ENCODE measurements at places on chromosomes 11 and 22.

DNA sequence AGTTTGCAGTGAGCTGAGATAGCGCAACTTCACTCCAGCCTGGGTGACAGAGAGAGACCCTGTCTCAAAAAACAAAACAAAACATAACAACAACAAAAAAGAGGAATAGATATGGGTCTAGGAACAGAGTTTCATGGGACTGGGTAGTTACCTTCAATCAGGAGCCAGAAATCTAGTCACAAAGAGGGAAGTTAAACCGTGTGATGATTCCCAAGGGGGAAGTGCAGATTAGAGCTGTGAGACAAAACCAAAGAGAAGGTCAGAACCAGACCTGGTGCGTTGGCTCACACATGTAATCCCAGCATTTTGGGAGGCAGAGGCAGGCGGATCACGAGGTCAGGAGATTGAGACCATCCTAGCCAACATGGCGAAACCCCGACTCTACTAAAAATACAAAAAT is 42.1 kb upstream of the LARGE1 start:
- no peak for DNase-seq

DNA sequence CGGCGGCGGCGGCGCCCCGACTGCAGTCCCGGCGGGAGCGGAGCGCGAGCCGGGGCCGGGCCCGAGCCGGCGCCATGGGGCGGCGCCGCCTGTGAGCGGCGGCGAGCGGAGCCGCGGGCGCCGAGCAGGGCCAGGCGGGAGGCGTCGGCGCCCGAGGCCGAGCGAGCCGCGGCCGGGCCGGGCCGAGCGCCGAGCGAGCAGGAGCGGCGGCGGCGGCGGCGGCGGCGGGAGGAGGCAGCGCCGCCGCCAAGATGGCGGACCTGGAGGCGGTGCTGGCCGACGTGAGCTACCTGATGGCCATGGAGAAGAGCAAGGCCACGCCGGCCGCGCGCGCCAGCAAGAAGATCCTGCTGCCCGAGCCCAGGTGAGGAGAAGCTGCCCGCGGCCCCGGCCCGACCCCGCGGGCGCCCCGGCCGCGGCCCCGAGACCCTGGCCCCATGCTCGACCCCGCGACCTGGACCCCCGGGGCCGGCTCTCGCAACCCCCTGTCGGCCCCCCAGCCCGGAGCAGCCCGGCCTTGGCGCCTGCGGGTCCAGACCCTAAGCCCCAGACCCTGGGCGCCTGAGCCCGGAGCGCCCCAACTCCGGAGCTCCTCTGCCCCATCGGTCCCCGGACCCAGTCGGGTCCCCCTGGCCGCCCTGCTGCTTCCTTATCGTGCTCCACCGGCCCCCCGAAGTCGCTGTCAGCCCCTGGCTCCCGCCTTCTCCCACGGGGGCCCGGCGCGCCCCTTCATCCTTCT is at the start of gene GRK2:
GRK2 (plus strand) TSS at position 25 of the 739 bp plus-strand sequence; CDS start at position 252, 227 bp downstream.
- peak; percentile 41 for DNase-seq

DNA sequence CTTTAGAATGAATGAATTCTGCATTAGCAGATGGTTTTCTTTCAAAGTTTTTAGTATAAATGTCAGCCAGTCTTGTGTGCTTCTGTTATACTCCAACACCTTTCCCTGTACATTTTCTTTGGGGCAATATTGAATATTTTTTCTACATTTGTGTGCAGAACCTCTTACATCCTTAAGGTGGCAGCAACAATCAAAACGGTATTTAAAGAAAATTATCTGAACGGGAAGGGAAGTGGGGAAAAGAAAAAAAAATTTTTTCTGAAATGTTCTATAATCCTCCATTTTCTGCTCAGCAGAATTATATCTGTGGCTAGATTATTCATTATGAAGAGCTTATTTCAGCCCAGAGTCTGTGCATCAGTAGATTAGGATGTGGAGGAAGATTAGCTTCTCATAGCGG is 347.3 kb upstream of the RAG2 start:
- peak; percentile 3 for DNase-seq

DNA sequence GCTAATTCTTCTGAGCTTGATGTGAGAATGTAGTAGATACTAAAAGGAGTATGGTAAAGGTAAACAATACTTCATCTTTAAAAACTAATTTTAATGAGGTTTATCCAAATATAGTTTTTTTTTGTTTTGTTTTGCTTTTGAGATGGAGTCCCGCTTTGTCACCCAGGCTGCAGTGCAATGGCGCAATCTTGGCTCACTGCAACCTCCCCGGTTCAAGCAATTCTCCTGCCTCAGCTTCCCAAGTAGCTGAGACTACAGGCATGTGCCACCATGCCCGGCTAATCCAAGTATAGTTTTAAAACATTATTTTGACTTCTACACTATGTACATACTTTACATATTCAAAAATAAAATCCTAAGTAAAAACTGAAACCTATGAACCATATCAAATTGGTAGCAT is 4.1 kb downstream of the ZBTB44 start:
- DNase-seq, result no peak

- DNase-seq, result no peak
Observed at GRCh38 chr11:44030996-44031395, 16.8 kb upstream of the ACCSL start.

DNA sequence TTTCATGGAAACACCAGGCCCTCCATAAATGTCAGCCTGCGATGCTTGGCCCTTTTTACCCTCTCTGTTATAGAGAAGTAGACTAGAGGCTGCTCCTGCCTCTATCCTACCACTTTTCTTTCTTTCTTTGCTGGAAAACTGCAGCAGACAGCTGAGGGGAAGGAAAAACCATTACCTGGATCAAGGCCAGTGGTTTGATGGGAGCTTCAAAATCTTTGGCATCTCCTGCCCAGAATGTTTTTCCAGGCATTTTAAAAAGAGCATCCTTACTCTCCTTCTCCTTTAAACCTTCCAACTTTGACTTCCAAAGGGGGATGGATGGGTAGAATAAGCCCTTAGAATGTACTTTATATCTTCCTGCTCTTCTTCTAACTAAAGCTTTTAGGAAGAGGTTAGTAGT is 44.9 kb downstream of the EXT2 start:
- no peak for DNase-seq

DNA sequence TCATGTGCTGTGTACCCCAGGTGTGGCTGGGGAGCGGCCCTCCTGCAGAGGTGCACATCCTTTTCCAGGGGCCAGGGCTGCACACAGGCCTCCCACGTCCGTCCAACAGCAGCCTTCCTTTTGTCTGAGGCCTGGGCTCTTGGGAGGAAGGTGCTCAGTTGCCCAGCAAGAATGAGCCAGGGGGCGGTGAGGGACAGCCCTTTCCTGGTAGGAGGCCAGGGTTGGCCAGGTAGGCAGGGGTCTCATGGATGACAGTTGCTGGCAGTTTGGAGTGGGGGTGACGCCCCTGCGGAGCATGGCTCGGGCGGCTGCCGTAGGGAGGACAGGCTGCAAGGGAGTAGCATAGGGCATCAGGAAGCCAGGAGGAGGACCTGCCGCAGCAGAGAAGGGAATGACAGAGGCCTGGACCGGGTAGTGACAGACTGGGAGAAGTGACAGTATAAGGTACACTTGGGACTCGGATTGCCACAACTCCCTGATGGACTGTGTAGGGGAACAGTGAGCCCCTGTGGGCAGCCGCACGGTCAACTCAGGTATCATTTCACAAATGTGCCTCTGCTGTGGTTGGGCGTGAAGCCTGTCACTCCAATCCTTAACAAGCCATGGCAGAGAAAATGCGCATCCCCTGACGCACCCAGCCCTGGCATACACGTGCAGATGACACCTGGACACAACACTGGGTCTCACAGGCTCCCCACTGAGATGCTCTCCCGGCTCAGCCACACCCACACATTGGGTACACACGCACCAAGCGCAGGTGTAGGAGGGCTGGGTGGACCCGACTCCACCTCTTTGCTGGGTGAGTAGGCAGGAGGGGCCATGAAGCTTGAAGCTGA is 79.7 kb downstream of the DGCR2 start:
- DNase-seq, result no peak

DNA sequence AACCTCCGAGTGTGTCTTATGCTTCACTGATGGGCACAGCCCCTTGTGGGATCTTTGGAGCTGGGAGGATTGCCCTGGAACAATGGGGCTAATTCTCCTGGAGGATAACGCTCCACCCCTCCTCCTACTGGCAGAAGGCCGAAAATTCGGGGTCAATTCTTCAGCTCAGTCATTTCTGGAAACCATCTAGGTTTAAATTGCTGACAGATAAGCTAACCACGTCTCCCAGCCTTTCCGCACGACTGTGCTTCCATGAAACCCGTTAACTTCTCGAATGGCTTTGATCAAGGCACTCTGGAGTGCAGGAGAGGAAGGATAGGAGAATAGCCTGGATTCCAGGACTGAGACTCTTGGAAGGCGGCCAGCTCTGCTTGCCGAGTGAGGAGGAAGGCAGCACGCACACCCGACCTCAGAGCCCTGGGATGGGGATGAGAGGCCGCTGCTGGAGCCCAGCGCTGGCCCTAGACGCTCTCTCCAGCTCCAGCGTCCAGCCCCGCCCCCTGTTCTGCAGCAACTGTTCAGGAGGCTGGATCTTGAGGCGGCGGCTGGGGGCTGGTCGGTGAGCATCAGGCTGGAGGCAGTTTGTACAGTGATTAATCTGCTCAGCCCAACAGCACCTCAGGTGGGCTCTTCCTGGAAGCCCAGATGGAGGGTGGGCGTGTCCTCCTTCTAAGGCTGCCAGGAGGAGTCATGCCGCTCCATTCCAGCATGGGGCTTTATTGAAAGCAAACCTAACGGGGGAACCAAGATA is 176.7 kb upstream of the NCAM1 start:
- peak; percentile 98 for DNase-seq

DNA sequence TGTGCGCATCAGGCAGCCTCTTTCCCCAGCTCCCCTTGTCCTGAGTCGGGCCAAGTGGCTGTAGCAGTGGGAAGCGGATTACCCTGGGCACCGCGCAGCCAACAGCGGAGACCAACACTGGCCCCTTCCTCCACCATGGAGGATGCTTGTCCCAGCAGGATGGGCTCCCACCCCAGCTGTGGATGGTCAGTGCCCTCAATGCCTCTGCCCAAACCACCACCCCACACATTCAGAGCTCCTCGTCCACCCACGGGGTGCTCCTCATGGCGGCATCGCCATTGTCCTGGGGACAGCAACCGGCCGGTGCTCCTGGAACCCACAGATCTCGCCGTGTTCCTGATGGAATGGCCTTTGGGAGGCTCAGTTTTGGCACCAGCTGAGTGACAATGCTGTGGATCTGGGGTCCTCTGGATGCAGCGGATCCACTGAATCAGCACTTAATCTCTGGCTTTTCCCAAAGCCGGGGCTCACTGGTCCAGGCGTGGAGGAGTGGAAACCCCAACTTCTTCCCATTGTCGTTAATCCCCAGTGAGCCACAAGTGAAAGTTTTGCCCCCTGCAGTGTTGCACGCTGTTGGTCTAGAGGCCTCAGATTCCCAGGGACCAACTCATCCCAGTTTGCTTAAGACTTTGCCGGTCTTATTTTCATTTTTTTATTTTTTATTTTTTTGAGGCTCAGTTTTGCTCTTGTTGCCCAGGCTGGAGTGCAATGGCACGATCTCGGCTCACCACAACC is 4.1 kb upstream of the B4GALNT4 start:
- DNase-seq, result no peak

- no peak for DNase-seq
Observed at GRCh38 chr11:11218629-11218986, 134.4 kb downstream of the CSNK2A3 start.

DNA sequence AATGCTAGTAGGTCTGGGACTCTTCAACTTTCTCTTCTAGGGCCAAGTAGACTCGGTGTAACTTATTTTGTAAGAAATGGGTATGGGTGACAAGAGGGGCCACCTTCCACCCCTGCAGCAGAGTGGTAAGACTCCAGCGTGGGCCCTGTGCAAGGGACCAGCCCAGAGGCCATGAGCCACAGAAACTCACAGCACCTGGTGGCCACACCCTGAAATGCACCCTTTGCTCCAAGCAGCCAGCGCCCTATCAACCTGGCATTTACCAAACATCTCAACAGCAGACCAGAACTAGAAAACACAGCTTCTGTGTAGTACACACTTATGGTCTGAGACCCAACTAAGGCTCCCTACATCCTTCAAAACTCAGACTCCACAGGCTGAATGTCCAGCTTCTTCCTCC is 5.7 kb downstream of the CDCA5 start:
- peak; percentile 14 for DNase-seq

GRCh38 chr22:28129319-28129962 is 210.4 kb upstream of the PITPNB start:
- no peak for DNase-seq

DNA sequence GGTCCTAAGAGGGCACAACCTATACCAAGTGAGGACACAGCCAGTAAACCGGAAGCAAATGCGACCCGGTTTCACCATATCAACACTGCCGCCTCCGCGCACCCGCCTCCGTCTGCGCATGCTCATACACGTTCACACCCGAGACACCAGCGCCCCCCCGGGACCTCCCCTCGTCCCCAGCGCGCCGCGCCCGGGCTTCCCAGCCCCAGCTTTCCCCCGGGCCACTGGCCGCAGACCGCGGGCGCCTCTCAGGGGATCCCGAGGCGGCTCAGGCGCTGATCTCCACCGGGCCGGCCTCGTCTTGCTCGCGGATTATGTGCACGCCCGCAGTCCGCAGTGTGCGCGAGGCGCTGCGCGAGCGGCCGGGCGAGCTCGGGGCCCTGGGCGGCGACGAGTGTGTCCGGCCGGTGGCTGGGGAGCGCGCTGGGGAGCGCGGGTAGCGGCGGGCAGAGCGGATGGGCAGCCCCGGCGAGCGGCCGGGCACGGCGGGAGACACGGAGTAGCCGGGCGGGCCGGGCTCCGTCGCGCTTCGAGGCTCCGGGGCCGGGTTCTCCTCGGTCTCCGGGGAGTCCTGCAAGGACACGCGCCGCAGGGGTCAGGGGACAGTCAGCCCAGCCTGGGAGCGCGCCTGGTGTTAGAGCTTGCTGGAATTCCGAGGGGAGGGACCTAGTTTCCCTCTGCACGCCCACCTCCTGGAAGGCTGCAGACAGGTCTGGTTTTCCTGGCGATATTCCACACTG is 2.0 kb downstream of the HEPN1 start:
- peak; percentile 76 for DNase-seq

GRCh38 chr11:74255741-74256375 is 55.6 kb downstream of the P4HA3 start:
- peak; percentile 63 for DNase-seq

Data from fibroblast of upper back skin (primary cell).